M059J (cell line): ENCODE measurements at places on chromosomes 13 and 19. TPM values are rescaled to one million over a fixed set of nuclear protein-coding genes. Genes with fewer than 3 reads are reported as not detected.

GRCh38 chr13:111846391-111847159 is 220.4 kb upstream of the SOX1 start:
- DNase-seq = no peak

The NTF4 gene
- 0.67 TPM in 1 of 2 replicates, not detected in the other for total RNA-seq

GRCh38 chr19:13015361-13016223 is 20.3 kb downstream of the NFIX start:
- peak; percentile 60 for DNase-seq

The CFD gene
- total RNA-seq = 0.52 and 0.89 TPM in 2 replicates

DNA sequence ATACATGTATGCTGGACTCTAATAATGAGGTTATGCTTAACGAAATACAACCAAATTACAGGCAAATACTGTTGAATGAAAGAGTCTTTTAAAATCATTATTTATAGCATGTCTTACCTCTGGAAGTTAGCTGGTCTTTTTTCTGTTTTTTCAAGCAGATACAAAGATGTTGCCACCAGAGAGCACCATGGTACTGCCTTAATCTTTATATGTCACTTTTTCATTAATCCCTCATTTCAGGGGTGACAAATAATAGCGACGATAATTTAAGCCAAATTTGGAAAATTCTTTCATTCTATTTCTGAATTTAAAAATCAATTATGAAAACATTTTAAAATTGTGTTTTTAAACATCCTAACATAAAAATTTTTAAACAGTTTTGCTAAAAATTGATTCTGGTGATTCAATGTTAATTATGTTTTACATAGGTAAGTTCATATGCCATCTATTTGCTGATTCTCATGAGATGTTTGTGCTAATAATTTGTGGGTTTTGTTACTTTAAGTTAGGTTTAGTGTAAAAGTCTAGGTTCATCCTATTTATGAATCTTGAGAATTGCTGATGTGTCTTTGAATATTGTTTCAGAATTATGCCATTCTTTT is 379.3 kb upstream of the SGCG start:
- DNase-seq = peak; percentile 2

- no peak for DNase-seq
Observed at GRCh38 chr19:19096641-19097627, 33.1 kb downstream of the SLC25A42 start.

The MIER2 gene
- total RNA-seq = 9.0 and 17.9 TPM in 2 replicates
